ENCODE measurements at places on chromosomes 7 and 10.

- no peak for DNase-seq
These were observed 47.2 kb upstream of the NRP1 start for GRCh38 chr10:33381451-33382215.

GRCh38 chr10:103881416-103882284 lies 26.3 kb upstream of the SH3PXD2A start:
- no peak for DNase-seq

DNA sequence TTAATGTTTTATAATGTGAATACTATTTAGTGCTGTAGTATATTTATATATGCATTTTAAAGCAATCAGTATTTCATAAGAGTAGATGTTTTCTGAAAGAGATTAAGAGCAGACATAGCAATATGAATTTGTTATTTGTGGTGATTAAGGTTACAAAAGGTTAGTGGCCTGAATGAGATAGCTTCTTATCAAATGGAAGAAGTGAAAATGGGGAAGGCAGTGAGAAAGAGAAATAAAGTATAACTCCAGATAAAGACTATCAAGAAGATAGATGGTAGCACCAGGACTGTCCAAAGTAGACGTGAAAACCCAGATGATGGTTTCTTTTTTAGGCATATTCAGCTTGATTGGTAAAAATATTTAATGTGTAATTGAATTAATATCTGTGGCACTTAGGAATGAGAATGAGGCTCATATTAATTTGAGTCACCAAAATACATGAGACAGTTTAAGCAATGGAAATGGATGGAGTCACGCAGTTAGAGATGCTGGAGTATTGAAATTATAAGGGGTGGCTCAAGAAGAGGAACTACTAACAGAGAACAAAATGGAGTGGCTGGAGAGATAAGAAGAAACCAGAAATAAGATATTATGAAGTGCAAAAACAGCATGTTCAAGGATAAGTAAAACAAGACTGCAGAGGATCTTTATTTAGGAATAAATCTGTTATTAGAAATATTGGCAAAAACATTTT lies 288.0 kb upstream of the SEMA3C start:
- no peak for DNase-seq

DNA sequence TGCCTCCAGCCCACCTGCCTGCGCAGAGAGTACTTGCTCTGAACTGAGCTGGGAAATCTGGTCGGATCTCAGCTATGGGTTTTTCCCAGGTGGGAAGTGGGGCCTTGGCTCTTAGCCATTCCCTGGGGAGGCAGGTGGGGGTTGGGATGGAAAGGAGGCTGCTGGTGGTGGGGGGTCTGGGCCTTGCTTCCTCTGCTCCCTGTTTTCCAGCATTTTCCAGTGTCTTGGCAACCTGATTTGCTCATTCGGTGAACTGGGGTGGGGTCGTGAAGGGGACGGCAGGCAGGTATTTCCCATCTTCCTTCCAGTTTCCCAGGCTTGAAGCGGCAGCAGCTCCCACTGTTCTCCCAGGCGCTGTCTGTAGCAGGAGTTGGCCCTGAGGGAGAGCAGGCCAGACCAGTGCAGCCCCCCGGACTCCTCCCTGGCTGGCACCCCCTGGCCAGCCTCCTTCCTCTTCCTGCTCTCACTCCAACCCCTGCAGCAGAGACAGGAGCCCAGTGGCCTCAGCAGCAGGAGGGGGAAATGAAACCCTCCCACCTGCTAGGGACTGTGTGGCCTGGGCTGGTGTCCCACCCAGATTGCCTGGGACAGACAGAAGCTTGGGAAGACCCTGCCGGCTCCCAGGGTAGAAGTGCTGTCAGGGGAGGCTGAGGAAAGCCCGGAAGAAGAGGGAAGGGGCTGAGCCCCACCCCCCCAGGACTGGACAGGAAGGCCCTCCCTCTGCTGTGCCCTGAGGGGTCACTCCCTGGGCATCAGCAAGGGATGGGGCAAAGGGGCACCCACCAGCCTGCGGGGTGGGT lies 6.6 kb downstream of the TRIM8 start:
- DNase-seq: no peak

DNA sequence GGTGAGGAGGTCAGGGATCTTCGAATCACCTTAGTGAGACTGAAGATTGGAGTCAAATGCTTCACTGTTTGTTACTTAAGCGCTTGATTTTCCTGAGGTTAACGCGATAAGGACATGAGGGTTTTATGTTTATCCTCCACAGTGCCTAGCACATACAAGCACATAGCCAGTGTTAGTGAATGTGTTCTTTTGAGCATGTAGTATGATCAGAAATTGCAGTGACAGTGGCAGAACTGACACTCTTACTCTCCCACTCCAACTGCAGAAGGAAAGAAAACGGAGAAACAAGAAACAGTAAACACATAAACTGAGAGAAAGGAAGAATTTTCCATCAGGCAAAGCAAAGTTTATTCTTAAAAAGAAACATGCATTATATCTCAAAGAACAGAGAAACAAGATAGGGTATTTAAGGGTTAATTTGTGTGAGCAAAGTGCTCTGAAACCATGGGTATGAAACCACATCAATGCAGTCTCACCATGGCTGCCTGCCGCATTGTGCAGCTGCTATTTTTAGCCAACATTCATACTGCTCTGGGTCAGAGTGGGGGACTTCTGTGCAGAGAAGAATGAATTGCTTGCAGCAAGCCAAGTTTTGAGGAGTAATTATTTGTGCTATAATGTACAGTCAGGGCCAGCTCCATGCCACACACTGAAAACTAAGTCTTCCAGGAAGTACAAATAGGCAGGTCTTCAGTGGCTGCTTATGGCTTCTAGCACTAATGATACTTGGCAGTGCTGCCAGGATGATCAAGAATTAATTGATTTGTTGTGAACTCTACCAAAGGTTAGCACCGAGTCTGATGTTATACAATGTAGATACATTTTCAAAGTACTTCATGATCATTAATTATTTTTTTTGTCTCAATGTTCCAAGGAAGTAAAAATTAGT lies 152.0 kb downstream of the MACC1 start:
- no peak for DNase-seq

DNA sequence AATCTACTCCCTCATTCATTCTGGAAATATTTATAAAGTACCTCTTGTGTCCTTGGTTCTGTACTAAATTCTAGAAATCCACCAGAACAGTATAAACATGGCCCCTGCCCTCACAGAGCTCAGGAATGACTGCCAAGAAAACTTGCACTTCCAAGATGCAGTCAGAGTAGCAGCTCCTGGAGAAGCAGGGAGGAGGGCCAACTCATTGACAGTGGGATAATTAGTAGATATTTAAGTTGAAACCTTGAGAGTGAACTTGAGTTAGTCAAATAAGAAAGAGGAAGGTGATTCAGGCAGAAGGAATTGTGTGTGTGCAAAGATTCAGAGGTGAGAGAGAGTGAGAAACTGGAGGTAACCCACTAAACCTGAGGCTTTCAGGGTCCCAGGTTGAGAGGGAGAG lies 182.2 kb upstream of the INHBA start:
- no peak for DNase-seq

GRCh38 chr10:75450644-75451640 lies 19.5 kb downstream of the LRMDA start:
- no peak for DNase-seq

- DNase-seq: no peak
These were observed 4.8 kb upstream of the TAX1BP1 start for GRCh38 chr7:27735165-27735564.
